ENCODE measurements at places on chromosomes 11 and 22.

- DNase-seq, result peak; percentile 26
Observed at GRCh38 chr22:24319451-24319850, 48.8 kb downstream of the SPECC1L start.

DNA sequence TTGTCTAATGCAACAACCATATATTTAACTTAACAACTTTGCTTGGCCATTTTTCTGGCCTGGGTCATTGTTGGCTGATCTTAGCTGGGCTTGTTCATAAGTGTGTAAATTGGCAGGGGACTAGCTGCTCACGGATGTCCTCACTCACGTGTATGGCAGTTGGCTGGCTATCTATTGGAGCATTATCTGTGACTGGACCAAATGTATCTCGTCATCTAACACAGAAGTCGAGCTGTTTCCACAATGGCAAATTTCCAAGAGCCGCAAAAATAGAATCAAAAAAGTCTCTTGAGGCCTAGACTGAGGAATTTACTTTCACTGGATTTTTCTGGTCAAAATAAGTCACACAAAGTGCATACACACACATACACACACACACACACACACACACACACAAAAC, 893.3 kb downstream of the FAM181B start:
- peak; percentile 2 for DNase-seq

DNA sequence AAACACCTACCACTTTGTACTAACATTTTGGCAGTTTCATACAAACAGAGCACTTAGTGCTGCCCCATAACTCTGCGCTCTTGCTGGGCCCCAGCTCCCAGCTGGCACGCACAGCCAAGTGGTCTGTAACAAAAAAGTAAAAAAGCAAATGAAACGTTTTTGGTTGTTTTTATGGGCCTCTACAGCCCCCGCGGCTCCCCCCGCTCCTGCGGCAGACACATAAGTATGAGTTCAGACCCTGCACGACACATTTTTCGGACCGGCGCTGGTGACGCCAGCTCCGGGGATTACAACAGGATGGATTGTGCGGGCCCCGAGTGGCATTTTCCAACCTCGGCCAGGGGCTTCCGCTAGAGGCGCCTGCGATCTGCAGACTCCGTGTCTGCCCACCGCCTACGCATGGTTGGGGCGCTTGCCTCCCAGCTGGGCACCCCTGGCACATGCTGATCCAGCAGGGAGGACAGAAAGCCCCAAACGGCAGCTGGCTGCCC, 418.2 kb downstream of the SOX6 start:
- DNase-seq, result no peak

DNA sequence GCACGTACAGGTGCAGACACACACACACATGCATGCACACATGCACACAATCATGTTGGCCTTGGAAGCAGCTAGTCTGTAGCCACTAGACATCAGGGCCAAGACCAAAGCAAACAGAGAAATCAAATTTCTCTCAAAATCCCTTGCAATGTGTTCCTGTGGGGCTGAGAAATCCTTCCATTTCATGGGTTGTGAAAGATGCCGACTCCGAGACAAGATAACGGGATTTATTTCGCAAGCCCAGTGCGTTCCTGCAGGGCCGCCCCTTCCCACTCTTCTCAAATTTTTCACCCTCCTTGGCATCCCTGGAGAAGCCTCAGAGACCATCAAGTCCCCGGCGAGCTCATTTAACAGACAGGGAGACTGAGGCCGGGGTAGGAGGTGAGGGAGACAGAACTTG, 366.7 kb downstream of the MN1 start:
- DNase-seq, result no peak

DNA sequence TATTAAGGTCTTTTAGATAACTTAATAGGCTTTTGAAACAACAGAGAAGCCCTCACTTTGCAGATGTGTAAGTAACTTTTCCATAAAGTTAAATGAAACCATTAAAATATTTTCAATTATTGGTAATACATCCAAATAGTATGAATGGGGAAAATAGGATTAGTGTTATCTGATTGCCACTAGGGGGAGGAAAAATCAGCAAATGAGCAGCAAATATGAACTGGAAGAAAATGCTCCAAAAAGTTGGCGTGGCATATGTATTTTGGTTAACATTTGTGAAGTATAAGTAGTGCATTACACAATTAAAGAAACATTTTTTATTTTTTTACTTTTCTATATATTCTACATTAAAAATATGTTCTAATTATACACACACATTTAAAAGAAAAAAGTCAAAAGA, 259.8 kb upstream of the ANO5 start:
- DNase-seq, result no peak

DNA sequence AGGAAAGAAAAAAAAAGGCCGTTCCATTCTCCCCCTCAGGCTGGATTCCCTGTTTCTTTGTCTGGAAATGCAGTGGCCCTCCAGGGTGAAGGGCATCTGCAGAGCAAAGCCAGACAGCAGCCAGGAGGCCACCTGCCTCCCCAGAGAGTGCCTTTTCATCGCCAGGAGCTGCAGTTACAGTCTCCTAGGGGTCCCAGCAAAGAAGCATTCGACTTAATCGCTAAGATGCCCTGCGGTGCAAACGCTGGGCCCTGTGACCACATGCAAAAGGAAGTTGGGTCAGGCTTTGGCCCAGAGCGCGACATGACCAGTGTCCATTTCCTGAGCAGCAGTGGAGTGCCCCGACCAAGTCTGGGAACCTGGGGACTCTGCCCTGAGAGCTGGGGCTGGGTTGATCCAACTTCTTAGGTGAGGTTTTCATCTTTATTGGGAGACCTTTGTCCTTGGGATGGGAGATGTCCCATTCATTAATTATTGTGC, 304.6 kb downstream of the OPCML start:
- no peak for DNase-seq

GRCh38 chr11:36617543-36618362, 19.7 kb upstream of the RAG2 start:
- DNase-seq, result no peak

DNA sequence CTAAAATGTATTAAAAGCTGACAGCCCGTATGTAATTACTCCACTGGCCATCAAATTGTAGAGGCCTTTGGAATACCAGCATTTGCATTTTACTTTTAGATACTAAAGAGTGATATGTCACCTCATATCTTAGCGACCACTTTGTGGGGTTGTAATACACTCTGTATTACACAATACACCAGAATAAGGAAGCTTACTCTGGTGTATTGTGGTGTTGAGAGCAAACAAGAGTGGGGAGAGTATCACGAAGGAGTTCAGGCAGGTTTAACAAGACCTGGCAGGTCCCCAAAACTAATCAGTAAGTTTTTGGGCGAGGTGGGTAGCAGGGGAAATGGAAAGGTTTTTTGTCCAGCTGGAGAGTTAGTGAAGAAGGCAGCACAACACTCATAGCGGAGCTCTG, 3.2 kb downstream of the NUP50 start:
- DNase-seq, result no peak

- no peak for DNase-seq
Observed at GRCh38 chr22:17982572-17983141, 41.7 kb downstream of the MICAL3 start.

- peak; percentile 26 for DNase-seq
Observed at GRCh38 chr22:35191412-35191811, 65.9 kb upstream of the HMGXB4 start.

DNA sequence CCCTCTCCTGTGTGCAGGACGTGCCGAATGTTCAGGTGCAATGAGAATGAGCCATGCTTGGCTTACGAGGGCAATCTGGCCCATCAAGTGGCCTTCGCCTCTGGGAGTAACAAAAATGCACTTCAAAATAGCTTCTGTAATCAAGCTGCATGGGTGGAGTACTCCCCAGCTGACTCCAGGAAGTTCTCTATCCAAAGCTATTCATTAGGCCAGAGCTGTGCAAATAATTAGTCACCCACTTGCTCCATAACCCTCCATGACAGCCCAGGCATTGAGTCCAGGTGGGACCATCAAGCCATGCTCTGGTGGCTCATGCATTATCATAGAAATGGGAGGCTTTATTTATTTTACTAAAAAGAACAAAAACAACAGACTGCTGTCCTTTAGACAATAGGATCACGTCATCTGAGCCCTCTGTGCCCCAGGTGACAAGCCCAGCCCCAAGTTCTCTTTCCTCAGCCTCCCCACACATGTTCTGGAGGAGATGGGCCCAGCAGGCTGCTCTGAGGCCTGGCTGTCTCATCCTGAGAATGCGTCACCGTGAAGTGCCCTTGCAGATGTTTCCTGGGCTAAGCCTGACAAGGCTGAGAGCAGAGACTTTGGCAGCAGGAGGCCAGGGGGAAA, 244.7 kb downstream of the ETS1 start:
- DNase-seq, result no peak

- no peak for DNase-seq
Observed at GRCh38 chr11:96279018-96279895, 63.7 kb downstream of the MAML2 start.

DNA sequence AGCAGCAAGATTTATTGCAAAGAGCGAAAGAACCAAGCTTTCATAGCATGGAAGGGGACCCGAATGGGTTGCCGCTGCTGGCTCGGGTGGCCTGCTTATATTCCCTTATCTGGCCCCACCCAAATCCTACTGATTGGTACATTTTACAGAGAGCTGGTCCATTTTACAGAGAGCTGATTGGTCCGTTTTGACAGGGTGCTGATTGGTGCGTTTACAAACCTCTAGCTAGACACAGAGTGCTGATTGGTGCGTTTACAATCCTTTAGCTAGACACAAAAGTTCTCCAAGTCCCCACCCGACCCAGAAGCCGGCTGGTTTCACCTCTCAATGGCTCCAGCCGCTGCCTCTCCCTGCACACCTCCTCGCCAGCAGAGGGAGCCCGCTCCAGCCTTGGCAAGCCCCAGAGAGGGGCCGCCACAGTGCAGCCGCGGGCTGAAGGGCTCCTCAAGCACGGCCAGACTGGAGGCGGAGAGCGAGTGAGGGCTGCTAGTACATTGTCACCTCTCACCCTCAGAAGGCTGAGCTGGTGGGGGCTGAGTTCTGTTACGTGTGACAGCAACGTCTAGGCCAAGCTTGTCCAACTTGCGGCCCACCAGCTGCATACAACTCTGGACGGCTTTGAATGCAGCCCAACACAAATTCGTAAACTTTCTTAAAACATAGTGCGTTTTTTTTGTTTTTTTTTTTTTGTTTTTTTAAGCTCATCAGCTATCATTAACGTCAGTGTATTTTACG, 8.7 kb downstream of the PTH start:
- DNase-seq, result no peak

GRCh38 chr11:131391176-131391575, 20.8 kb downstream of the NTM start:
- DNase-seq, result no peak

- DNase-seq, result peak; percentile 64
Observed at GRCh38 chr11:34501500-34501899, 12.1 kb downstream of the ELF5 start.

- no peak for DNase-seq
Observed at GRCh38 chr22:36435516-36436415, 45.7 kb downstream of the TXN2 start.

- DNase-seq, result peak; percentile 7
Observed at GRCh38 chr11:108009497-108010370, 1.0 kb downstream of the CUL5 start.

- no peak for DNase-seq
Observed at GRCh38 chr11:118252688-118253087, 523 bp upstream of the MPZL3 start.

GRCh38 chr22:26665813-26666231, 8.4 kb downstream of the MIAT start:
- peak; percentile 28 for DNase-seq

- no peak for DNase-seq
Observed at GRCh38 chr22:38957046-38957770, at the start of gene APOBEC3A. APOBEC3A (plus strand) TSS chr22:38957609; CDS start chr22:38957692, 83 bp downstream.

GRCh38 chr22:44664149-44664548, 37.9 kb upstream of the PRR5 start:
- no peak for DNase-seq

GRCh38 chr11:40119661-40120060, 1339.8 kb downstream of the LRRC4C start:
- no peak for DNase-seq

DNA sequence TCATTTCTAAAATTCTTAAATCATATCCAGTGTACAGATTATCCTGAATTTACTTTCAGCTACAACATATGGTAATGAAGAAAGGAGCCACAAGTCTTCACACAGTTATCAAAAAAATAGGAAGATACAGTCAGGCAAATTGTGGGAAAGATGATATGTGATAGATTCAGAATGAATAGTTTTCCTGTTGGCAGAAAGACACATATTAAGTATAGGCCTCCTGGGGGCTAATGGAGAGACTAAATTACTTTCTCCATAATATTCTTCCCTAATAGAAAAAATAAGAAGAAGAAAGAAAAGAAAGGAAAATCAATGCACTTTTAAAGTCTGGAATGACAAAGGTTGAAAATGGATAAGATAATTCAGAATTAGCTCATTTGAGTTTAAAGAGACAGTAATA, 2073.5 kb downstream of the LRRC4C start:
- no peak for DNase-seq

GRCh38 chr11:28169816-28170215, 61.6 kb downstream of the METTL15 start:
- DNase-seq, result no peak

DNA sequence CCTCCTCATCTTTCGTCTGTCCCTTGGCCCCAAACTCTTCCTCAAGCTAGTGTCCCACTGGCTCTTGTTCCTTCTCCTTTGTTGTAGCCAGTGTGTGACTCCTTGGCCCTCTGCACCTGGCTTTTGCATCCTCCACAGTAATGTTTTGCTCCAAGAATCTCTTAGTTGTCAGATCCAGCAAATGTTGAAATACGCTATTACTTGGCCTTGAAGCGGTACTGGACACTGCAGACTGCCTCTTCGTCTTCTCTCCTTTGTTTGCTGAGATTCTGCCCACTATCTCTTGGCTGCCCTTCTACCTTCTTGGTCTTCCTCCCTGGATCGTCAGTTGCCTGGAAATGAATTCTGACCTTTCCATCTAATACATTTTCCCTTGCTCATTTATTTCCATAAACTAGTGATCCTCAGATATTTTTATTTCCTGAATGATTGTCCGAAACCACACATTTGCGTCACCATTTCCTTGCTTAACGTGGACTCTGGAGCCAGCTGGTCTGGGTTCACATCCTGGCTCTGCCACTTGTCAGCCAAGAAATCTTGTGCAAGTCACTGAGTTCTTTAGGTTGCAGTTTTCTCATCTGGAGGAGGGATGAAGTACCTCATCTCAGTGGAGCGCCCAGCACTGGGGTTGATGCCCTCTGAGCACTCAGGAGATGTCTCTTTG, 113.6 kb downstream of the LDLRAD3 start:
- peak; percentile 63 for DNase-seq

DNA sequence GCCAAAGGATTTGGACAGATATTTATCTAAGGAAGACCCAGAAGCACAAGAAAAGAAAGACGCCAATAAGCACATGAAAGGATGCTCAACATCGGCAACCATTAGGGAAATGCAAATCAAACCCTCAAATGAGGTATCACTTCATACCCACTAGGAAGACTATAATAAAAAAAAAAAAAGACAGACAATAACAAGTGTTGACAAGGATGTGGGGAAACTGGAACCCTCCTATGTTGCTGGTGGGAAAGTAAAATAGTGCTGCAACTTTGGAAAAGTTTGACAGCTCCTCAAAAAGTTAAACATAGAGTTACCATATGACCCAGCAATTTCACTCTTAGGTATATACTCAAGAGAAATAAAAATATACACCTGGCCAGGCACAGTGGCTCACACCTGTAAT, 47.0 kb downstream of the MICAL3 start:
- DNase-seq, result no peak

GRCh38 chr11:110979696-110980095, 265.8 kb upstream of the POU2AF2 start:
- DNase-seq, result no peak
